ENCODE measurements at places on chromosomes 6 and 20.

GRCh38 chr6:16665182-16665581 is 96.1 kb downstream of the ATXN1 start:
- DNase-seq: no peak

- no peak for DNase-seq
These were observed 311.1 kb upstream of the TCF21 start for GRCh38 chr6:133577851-133578250.

GRCh38 chr20:18276821-18277220 is 11.5 kb upstream of the ZNF133 start:
- peak; percentile 60 for DNase-seq

GRCh38 chr6:42511803-42512422 is 51.9 kb upstream of the UBR2 start:
- peak; percentile 29 for DNase-seq

- no peak for DNase-seq
These were observed 459.2 kb upstream of the RUNX2 start for GRCh38 chr6:44868910-44869309.

- DNase-seq: no peak
These were observed 76.1 kb downstream of the SULF2 start for GRCh38 chr20:47708953-47709833.

All from fibroblast of skin of scalp (primary cell).